ENCODE measurements at places on chromosomes 11 and 22.

DNA sequence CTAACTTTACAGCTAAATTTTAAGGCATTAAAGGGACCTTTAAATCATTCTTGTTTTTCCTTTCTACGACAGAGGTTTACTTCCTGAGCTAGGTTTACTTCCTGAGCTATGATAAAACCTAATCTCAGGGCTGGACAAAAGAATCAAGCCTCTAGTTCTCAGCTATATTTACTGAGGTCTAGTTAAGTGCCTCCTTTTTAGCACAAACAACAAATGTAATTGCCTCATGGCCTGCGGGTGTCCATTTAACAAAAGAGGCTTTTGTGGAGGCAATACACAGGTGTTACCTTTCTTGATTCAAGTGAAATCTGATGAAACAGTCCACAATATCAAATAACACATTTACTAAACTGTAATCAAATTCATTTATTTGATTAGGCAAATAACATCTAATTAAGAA lies 67.3 kb downstream of the IMMP1L start:
- no peak for DNase-seq

GRCh38 chr11:64568041-64568571 lies 22.9 kb upstream of the SLC22A12 start:
- no peak for DNase-seq

GRCh38 chr11:120771551-120772060 lies 252.3 kb upstream of the TBCEL start:
- no peak for DNase-seq

DNA sequence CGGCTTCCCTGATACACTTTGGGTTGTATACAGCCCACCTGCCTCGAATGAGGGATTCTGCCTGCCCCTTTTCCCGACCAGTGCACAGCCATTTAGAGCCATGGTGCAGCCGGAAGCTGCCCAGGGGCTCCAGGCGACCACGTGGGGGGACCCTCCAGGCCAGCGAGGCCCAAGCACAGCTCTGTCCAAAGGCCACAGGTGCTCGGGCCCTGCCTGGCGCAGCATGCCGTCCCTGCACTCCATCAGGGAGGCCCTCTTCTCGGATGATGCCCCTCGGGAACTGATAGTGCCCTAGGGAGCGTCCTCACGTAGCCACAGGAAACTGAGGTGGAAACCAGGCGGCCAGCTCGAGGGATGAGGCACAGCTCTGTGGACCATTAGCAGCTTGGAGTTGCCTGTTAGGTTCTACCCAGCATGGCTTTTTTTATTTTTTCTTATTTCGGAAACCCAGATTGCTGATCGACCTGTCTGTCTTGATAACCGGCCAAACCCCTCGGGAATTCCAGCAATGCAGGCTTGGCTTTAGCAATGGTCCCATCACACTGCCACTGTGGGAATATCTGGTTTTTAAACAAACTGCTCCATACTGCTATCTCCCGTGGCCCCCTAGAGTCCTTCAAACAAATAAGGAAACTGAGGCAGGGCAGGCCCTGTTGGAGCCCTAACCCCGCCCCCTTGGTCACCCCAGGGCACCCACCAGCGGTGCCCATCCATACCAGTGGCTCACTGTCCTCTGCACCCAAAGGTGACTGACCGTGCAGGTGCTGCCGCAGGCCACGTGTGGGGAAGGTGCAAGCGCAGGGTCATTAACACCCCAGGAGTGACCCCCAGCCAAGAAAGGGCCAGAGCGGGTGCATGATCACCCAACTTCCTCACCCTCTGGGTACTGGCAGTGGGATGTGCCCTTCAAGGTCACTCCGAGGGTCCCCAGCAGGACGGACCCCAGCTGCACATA lies 8.0 kb downstream of the ANO1 start:
- no peak for DNase-seq

DNA sequence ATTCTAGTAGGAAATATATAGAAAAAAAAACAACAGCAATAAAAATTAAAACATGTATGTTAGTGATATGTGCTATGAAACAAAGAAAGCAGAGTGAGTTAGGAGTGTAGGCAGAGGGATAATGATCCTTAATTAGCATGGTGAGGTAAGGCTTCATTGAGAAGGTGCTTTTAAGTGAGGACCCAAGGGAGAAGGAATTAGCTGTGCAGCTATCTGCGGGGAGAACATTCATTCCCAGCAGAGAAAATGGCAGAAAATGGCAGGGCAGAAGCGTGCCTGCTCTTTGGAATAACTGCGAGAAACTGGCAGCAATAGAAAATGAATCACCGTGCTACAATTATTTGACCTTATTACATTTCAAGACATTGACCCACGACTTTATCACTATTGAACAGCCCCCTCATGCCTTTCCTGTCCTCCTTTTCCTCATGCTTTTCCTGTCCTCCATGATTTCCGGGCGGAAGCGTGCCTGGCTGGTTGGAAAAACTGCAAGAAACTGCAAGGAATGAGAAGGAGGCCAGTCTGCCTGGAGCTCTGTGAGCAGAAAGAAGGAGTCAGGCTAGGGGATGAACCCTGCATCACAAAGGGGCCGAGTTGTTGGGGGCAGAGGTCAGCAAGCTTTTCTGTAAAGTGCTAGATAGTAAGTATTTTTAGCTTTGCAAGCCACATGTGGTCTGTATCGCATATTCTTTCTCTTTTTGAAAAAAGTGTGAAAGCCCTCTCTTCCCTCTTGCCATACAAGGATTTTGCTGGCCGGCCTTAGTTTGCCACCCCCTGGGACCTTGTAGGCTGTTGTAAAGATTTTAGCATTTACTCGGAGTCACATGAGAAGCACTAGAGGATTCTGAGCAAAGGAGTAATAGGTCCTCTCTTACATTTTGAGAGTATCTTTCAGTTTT lies 37.1 kb upstream of the SWAP70 start:
- no peak for DNase-seq

- DNase-seq, result no peak
Measured at GRCh38 chr22:26986884-26987283, 329.5 kb downstream of the MIAT start.

DNA sequence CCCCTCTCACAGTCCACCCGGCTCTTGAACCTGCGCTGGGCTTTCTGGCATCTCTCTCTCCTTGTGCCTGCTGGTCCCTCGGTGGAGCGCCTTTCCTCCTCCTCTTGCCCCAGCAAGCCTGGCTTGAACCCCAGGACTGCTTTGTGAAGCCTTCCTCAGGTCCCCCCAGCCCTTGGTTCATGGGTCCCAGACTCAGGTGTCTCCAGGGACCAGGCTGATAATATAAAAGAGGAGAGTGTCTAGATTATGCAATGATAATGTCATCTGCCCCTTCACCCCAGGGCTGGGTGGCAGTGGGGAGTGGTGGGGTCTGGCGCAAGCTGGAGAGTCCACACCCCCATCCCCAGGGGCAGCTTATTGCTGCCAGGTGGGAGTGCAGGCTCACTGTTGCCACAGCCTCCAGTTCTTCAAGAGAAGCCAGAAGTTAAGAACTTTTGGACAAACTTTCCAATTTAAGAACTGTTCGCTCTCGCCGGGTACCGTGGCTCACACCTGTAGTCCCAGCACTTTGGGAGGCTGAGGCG lies 36.6 kb upstream of the PARVG start:
- DNase-seq, result no peak

- DNase-seq, result no peak
Measured at GRCh38 chr22:32758866-32759385, 42.6 kb upstream of the TIMP3 start.

DNA sequence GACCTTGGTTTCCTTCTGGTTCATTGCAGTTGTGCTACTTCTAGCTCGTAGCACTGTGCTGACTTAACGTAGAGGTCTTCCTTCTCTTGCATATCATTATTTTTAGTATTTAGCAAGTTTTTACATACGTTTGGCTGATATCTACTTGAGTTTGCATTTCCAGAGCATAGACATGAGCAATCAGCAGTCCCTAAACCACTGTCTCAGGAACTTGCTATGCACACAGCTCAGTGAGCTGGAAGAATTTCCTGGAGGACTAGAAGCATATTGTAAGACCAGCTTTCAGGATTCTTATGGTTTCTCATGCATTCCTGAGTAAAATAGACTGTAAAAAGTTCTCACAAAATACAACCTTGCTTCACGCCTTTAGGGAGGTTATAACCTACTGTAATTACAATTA lies 226.7 kb upstream of the PDGFD start:
- DNase-seq, result no peak

All from DMS 273 treated with DMSO at 0.1 percent for 48 hours (cell line).